Occipital lobe (tissue), 3 donors: ENCODE measurements at places on chromosomes 7 and 10. TPM values are rescaled to one million over a fixed set of nuclear protein-coding genes. Genes with fewer than 3 reads are reported as not detected.
A peak's percentile ranks its signal among the peaks of the same experiment; 100 is the strongest.

The TRIM74 gene
- total RNA-seq = 0.47 TPM

- DNase-seq = no peak
Measured at GRCh38 chr10:14179251-14179650, 151.5 kb downstream of the FRMD4A start.

- no peak for DNase-seq
Measured at GRCh38 chr10:28047061-28047460, 48.2 kb upstream of the ODAD2 start.

DNA sequence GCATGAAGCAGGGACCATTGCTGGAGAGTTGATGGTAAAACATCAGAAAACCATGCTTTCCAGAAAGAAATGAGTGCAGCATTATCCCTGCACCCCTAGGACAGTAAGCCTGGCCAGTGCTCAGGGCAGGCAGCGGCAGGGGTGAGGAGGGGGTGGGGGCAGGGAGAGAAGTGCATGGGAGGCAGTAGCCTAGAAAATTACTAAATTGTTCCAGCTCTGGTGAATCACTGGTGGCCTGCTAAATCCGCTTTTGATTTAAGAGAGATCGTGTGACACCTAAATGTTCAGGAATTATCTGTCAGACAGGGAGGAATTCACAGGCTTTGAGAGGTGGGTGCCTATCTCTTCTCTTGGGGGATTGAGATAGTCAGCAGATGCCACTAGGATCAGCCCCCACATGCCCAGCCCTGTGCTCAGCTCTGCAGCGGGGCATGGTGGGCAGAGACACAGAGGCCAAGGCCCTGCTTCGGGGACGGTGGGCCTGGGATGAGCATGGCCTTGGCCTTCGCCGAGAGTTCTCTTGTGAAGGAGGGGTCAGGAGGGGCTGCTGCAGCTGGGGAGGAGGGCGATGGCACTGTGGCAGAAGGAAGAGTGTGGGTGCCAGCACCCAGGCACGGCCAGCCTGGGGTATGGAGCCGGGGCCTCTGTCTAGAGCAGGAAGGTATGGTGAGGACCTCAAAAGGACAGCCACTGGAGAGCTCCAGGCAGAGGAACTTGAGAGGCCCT lies 5.0 kb upstream of the AQP1 start:
- DNase-seq = no peak

DNA sequence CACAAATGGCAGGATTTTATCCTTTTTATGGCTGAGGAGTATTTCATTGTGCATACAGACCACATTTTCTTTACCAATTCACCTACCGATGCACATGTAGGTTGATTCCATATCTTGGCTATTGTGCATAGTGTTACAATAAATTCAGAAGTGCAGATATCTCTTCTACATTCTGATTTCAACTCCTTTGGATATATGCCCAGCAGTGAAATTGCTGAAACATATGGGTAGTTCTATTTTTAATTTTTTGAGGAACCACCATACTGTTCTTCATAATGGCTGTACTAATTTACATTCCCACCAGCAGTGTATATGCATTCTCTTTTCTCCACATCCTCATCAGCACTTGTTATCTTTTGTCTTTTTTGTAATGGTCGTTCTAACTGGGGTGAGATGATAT lies 1290.3 kb downstream of the XPNPEP1 start:
- no peak for DNase-seq

- no peak for DNase-seq
Measured at GRCh38 chr7:16930946-16931345, 49.2 kb upstream of the AGR3 start.

The GIMAP6 gene
- total RNA-seq = 5.5 TPM

GRCh38 chr10:34615770-34616169 lies 199.3 kb downstream of the PARD3 start:
- no peak for DNase-seq

GRCh38 chr10:49150426-49150825 lies 16.6 kb upstream of the FAM170B start:
- no peak for DNase-seq

The CDC14C gene
- 0.31 TPM for total RNA-seq

- DNase-seq = peak; percentile 67
Measured at GRCh38 chr7:128167042-128167701, 73.9 kb upstream of the LEP start.

The RNF32 gene
- total RNA-seq = 2.2 TPM

The PPP1R17 gene
- 2.7 TPM for total RNA-seq

The MAGI2 gene
- 244 TPM for total RNA-seq

DNA sequence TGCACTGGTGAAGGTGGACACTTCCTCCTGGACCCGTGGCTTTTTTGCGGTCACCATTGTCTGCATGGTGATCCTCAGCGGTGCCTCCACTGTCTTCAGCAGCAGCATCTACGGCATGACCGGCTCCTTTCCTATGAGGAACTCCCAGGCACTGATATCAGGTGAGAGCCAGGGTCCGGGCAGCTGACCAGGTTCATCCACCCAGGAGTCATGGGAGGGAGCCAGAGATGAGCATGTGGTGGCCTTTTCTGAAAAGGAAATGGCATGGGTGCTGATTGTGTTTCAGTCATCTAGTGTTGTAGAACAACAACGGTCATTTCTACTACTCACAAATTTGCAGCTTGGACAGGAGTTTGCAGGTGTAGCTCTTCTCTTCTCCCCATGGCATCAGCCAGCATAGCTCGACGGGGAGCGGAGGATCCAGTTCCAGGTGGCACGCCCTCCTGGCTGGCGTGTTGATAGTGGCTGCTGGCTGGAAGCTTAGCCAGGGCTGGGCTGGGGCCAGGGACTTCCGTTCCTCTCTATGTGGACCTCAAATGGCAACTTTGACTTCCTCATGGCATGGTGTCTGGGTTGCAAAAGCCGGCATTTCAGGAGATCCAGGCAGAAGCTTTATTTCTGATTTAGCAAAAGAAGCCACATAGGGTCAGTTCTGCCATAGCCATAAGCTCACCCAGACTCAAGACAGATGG lies 32.7 kb downstream of the SLC29A3 start:
- DNase-seq = no peak
